Suppressor macrophage treated with lipopolysaccharide for 1 hour (primary cell): ENCODE measurements at places on chromosomes 2 and 18.

DNA sequence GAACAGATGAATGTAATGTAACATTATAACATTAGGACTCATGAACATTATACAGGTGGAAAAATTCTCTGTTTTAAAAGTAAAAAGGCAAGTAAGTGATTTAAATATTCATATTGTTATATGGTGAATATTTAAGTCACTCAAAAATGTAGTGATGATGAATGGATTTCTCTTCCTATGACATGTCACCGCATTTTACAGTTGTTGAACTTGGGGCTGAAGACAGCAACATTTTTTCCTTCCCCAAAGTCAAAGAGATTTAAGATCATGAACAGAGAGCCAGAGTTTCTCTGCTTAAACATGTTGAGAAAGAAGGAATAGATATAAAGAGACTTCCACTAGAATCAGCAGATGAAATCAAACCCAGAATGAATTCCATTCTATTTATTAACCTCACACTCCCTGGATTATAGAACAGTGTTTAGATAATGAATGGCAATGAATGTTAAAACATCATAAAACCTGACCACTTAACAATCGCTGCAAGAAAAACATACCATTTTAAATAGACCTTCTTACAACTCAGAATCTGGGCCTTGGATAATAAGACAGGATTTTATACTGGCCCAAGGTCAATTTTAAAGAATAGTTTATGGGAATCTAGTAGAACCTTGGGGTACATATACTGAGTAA, 163.6 kb upstream of the SIX2 start:
- no peak for DNase-seq

DNA sequence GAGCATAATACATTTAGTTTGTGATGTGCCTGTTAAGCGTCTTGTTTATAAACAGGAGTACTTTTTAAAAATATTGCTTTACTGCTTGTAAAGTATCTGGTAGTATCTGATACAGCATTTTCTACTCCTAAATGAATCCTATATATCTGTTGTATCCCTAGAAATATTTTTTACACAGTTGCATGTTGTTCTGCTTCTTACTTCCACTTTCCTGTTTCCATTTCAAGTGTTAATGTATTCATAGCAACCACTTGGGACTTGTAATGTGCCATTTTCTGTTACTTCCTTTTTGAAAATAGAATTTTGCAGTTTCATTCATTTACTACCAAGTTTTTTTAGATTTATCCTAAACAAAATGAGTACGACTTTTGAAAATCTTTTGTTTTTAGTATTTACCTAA, 24.9 kb downstream of the CCNT2 start:
- DNase-seq: peak; percentile 91

DNA sequence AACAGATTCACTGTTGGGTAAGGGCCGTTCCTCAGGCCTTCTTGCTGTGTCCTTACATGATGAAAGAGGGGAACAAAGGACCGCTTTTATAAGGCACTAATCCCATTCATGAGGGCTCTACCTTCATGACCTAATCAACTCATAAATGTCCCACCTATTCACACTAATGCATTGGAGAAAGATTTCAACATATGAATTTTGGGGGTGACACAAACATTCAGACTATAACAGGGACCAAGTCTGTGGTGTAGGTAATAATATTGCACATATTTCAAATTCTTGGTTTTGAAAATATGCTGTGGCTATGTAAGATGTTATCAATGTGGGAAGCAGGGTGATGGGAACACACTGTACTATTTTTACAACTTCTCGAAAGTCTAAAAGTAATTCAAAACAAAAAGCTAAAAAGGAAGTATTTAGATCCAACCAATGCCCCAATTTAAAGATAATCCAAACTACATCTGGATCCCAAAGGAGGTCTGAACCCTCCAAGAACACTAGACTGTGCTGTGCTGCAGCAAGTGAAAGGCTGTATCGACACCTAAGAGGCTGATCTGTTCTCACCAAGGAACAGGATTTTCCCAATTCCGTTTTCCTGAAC, 82.4 kb upstream of the TGIF1 start:
- no peak for DNase-seq

- no peak for DNase-seq
These were observed 99.5 kb downstream of the RBMS1 start for GRCh38 chr2:160394153-160394552.

DNA sequence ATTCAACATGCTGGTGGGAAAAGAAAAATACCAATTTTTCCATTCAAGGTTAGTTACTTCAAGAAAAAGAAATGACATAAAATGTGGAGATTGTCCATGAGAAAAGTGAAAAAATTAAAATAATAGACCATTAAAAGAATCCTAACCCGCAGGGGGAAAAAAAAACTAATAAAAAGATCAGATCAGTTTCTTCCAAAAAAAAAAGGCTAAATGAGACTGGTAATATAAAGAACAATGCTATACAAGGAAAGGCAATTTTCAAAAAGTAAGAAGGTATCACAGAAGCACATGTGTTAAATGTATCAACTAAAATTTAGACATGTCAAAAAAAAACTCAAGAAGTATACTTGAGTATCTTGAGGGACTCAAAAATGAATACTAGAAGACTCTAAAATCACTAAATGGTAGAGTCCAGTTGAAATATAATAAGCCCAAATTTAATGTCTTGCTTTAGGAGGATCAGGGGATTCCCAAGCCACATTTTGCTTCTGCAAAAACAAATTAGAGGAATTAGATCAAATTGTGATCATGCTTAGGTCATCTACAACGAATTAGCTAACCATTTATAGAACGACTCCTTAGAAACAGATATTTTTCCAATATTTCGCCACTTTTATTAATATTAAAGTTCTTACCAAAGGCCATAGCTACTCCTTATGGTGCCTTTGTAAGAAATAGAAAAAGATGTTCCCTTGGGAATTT, 35.8 kb upstream of the GLS start:
- DNase-seq: peak; percentile 53

DNA sequence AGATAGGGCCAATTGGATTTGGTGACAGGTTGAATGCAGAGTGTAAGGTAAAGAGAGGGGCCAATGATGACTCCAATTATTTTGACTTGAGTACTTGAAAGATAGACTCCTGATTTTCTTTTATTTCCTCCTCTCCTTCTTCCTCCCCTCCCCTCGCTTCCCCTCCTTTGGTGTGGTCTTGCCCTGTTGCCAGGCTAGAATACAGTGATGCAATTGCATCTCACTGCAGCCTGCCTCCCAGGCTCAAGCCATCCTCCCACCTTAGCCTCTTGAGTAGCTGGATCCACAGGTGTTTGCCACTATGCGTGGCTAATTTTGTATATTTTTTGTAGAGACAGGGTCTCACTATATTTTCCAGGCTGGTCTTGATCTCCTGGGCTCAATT, 2.3 kb downstream of the DGUOK start:
- no peak for DNase-seq

DNA sequence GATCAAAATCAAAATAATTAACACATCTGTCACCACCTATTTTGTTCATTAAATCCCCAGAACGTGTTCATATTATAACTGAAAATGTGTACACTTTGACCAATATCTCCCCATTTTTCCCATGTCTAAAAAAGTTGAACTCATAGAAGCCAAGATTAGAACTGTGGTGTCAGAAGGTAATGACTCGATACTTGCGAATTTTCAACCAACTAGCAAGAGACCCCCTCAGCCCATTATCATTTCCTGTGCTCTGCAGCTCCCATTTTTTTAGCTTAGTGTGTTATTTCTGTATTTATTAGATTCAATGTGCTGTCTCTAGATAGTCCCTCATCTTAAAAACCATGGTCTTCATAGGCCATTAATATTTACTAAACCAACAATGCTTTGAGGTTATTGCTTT, 248.7 kb upstream of the PIK3C3 start:
- no peak for DNase-seq

- DNase-seq: no peak
These were observed 45.8 kb downstream of the LDLRAD4 start for GRCh38 chr18:13264091-13265007.

DNA sequence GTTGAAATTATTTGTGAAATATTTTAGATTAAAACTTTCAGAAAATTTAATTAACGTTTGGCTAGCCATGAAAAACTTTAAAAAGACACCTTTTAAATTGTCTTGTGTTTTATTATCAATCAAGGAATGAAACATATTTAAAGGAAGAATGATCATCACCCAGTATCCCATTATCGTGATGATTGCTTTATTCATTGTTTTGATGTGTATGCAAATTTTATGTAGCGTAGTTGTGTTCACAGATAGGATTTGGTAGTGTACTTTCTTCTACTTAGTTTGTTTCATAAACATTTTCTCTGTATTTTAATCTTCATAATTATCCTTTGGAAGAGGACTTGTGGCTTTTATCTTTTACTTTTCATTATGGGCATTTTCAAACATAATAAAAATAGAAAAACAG, 7.8 kb downstream of the GRHL1 start:
- no peak for DNase-seq

- DNase-seq: no peak
These were observed 10.7 kb downstream of the ACP1 start for GRCh38 chr2:275466-275865.

GRCh38 chr18:61980355-61980754, 87.5 kb upstream of the RNF152 start:
- peak; percentile 74 for DNase-seq

- peak; percentile 61 for DNase-seq
These were observed 45.7 kb downstream of the STAT4 start for GRCh38 chr2:191105082-191105481.

DNA sequence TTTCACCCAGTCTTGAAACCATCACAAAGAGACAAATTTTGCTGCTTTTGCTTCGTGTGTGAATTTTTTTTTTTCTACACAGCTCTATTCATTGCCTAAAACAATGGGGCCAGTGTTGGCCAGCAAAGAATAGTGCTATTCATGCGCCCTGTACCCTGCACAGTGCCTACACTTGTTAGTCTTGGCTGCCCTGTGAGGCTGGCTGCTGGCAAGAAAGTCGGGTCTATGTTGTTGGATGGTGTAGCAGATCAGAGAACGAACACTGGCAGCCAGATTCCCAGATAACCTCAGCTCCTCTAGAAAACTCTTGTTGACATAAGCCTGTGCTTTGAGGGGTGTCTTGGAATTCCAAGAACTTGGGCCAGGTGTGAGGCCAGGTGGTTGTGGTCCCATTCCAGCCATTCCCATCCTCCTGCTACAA, 455.7 kb upstream of the TCF4 start:
- no peak for DNase-seq
